ENCODE measurements at places on chromosomes 12 and 14. TPM values are rescaled to one million over a fixed set of nuclear protein-coding genes. Genes with fewer than 3 reads are reported as not detected.

Gene SERPINA5
- total RNA-seq = not detected

Gene WNT5B
- total RNA-seq = 99.5 TPM

Gene KRT71
- not detected for total RNA-seq

Gene DHRS2
- not detected for total RNA-seq

Gene NOVA1
- total RNA-seq = 1.5 TPM

DNA sequence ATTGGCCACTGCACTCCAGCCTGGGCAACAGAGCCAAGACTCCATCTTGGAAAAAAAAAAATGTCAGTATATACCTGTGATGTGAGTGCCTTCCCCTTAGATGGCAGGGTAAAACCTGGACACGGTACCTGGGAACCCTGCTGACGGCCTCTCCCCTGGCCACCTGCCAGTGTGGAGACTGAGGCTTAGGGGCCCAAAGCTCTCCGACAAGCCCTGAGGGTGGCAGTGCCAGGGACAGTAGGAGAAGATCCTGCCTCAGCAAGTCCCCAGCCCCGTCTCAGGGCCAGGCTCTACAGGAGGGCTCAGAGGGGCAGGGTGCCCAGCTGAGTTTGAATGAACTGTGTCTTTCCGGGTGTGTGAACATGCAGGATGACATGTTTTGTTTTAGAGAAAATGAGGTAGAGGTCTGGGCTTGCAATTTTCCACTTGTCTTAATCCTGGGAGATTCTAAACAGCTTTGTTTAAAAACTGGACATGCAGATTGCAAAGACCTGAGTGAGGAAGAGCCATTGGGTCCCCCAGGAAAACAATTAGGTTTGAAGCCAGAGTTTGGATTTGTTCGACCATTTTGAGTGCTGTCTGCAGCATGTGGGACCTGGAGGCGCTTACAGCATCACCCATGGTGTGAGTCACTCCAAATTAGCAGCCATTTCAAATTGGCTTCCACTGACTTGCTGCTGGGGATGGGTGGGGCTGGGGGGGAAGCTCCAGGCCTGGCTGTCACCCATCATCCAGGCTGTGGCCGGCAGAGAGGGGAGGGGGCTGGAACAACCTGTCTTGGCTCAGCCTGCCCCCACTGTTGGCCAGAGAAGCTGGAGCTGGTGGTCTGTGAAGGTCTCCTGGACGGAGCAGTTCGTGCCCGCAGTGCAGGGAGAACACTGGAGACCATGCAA lies 10.8 kb downstream of the TSPAN9 start:
- DNase-seq = no peak

- DNase-seq = no peak
Measured at GRCh38 chr12:70444903-70445302, 78.8 kb downstream of the KCNMB4 start.

GRCh38 chr14:44420226-44420625 lies 86.9 kb downstream of the FSCB start:
- DNase-seq = no peak

- no peak for DNase-seq
Measured at GRCh38 chr14:104106471-104106991, 21.0 kb downstream of the ASPG start.

- DNase-seq = peak; percentile 11
Measured at GRCh38 chr12:109029411-109029810, 8.5 kb upstream of the SVOP start.

GRCh38 chr12:106090591-106091445 lies 47.9 kb downstream of the NUAK1 start:
- peak; percentile 86 for DNase-seq

DNA sequence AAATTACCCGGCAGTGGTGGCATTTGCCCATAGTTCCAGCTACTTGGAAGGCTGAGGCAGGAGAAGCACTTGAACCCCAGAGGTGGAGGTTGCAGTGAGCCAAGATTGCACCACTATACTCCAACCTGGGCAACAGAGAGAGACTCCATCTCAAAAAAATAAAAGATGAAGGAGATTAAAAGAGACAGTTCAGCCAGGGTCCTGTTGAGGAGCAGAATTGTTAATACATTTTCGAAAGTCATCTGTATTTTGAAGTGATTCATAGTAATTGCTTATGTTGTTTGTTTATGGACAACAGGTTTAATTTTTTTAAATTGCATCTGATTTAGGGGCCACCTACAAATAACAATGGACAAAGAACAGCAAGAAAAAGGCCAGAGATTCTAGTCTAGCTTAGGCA lies 112.9 kb downstream of the DIP2B start:
- no peak for DNase-seq

- no peak for DNase-seq
Measured at GRCh38 chr14:49767270-49767570, 733 bp upstream of the KLHDC2 start.

GRCh38 chr14:54881235-54881760 lies 21.3 kb downstream of the GCH1 start:
- no peak for DNase-seq

DNA sequence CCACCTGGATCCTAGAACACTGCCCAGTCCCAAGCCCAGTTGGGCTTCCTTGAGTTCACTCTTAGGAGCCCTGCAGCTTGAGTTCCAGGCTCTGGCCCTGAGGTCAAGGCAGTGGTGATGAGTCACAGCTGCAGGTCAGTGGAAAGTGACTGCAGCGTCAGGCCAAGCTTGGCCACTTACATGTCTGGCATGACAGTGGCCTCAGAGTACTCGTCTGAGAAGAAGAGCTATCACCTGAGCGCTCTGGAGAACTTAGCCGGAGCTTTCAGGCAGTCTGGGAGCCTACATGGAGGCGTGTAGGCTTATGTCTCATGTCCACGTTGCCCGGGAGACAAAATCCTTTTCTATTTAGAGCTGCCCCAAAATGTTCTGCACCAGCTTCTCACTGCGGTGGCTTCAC lies 75.6 kb downstream of the ARL6IP4 start:
- no peak for DNase-seq

DNA sequence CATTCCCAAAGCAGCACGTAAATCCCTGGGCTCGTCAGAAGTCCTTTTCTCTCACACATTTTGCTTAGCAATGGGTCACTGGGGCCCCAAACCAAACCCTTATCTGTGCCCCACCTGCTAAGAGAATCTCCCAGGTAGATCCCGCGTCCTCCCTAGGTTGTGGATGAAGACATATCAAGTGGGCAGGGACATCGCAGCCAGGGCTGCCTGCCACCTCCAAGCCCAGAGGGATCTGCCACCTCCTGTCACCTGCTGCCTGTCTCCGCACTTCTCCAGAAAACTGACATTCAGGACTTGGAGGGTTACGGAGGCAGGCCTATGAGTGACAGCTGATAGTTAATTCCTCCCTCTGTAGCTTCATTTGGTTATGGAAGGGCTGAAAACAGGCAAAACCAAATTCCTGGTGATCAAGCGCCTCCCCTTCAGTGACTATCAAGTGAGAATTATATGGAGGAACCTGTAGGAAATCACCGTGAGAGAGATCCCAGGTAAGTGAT lies 19.5 kb downstream of the BCL11B start:
- no peak for DNase-seq
